ENCODE measurements at places on chromosomes 2 and 18.
A peak's percentile ranks its signal among the peaks of the same experiment; 100 is the strongest.

DNA sequence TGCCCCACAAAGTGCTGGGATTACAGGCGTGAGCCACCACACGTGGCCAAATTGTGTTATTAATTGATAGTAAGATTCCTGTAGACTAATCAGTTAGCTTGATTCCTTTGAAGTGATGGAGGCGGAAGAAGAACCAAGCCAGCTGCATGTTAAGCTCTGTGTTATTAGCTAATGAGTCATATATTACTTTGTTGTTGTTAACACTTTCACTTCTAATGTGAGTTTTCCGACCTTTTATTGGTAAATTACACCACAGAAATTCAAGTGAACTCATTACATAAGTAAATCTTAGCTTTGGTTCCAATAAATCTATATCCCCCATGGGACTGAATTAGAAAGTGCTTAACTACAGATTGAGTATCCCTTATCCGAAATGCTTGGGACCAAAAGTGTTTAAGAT, 20.3 kb downstream of the CHMP1B start:
- DNase-seq, result no peak

GRCh38 chr2:148721520-148721931, 77.0 kb downstream of the EPC2 start:
- peak; percentile 33 for DNase-seq

GRCh38 chr2:173680574-173680973, 284.6 kb downstream of the SP3 start:
- DNase-seq, result no peak

- DNase-seq, result peak; percentile 54
These were observed 89.3 kb downstream of the EHBP1 start for GRCh38 chr2:62794791-62795190.

DNA sequence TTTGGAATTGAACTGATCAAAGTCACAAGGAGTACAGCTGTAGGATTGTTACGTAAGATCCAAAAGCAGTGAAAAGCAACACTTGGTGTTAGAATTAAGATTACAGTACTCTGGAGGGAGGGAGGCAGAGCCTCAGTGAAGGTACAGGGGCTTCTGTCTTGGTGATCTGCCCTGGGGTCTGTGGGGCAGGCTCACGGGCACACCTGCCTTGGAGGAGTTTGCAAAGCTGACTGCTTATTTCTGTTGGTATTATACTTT, 114.9 kb downstream of the NCK2 start:
- no peak for DNase-seq

GRCh38 chr2:230011617-230012016, 57.1 kb downstream of the SLC16A14 start:
- DNase-seq, result peak; percentile 70

- no peak for DNase-seq
These were observed 869 bp downstream of the USP40 start for GRCh38 chr2:233565685-233566140.

DNA sequence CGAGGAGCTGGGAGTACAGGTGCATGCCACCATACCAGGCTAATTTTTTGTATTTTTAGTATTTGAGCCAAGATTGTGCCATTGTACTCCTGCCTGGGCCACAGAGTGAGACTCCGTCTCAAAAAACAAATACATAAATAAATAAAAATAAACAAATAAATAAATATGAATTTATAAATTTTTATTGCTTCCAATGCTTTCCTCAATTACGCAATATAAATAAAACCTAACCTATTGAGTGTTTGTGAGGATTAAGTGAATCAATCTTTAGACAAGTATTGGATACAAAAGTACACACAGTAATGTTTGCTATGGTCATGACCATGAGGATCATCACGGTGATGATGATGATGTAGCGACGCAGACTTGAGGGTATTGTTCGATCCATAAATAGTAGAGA, 257.4 kb downstream of the ASXL3 start:
- DNase-seq, result no peak

DNA sequence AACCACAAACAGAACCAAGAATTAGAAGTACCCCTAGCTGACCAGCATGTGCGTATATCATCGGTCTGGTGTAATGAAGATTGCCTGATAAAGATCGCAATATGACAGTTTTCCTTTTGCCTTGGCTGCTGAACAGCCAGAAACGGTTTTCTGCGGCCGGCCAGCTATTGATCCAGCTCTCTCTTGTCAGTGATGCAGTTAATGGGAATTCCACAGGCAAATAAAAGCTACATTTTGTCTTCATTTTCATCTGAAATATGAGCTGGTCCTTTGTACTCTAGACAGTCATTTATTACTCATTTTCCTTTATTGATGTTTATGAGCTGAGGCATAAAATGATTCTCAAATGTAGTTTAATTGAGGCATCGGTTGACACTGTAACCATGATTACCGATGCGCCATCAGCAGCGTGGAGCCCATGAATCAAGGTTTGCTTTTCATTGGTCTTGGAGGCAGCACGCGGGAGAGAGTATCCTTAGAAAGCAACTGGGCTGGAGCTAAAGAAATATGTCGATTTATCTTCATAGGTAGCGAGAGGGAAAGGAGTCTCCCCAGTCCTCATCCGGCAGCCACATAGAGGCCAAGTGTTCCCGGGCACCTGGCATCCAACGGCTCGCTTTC, 535.2 kb downstream of the GALR1 start:
- no peak for DNase-seq

GRCh38 chr2:85704800-85705679, 10.9 kb downstream of the GNLY start:
- no peak for DNase-seq

- DNase-seq, result no peak
These were observed 148.5 kb downstream of the SPP2 start for GRCh38 chr2:234198976-234199375.

GRCh38 chr2:187853381-187853791, 299.2 kb upstream of the TFPI start:
- no peak for DNase-seq

- DNase-seq, result no peak
These were observed 48.7 kb upstream of the OTOF start for GRCh38 chr2:26526589-26526988.

GRCh38 chr18:47990981-47991380, 60.5 kb upstream of the SMAD2 start:
- no peak for DNase-seq

GRCh38 chr18:22971038-22971437, 37.9 kb downstream of the RBBP8 start:
- no peak for DNase-seq

DNA sequence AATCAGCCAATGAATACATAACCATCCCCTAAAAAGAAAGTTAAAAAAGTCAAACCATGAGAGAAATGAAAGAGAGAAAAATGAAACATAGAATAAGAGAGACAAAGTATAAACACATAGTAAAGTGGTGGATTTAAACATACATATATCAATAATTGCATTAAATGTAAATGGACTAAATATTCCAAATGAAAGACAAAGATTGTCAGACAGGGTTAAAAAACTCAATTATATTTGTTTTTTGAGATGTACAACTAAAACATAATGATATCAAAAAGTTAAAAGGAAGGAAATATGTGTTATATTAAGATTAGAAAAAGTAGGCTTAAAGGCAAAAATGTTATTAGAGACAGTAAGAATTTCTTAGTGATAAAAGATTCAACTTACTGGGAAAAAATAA, 83.8 kb upstream of the CELF4 start:
- no peak for DNase-seq

DNA sequence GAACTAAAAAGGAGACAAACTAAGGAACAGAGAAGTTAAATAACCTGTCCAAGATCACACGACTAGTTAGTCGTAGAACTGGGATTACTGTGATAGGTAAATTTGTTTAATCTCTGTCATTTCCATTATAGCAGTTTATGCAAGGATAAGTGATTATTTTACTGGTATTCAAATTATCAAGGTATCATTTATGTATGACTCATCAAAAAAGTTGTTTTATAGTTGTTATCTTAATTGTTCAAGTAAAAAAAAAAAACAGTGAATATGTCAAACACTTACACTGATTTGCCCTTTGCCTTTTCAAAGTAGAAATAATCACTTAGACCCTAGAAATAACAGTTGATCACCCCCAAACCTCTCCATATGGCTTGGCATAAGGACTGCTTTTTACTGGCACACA, 173.6 kb downstream of the RIT2 start:
- no peak for DNase-seq

DNA sequence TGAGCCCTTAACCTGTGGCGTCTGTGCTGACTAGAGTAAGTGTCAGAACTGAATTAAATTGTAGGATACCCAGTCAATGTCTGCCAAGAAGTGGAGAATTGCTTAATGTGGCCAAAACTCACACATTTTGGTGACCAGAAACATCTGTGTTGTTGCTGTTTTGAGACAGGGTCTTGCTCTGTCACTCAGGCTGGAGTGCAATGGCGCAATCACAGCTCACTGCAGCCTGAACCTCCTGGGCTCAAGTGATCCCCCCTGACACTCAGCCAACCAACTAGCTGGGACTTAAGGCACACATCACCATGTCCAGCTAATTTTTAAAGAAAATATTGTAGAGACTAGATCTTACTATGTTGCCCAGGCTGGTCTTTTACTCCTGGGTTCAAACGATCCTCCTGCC, 34.4 kb upstream of the RTN4 start:
- no peak for DNase-seq

DNA sequence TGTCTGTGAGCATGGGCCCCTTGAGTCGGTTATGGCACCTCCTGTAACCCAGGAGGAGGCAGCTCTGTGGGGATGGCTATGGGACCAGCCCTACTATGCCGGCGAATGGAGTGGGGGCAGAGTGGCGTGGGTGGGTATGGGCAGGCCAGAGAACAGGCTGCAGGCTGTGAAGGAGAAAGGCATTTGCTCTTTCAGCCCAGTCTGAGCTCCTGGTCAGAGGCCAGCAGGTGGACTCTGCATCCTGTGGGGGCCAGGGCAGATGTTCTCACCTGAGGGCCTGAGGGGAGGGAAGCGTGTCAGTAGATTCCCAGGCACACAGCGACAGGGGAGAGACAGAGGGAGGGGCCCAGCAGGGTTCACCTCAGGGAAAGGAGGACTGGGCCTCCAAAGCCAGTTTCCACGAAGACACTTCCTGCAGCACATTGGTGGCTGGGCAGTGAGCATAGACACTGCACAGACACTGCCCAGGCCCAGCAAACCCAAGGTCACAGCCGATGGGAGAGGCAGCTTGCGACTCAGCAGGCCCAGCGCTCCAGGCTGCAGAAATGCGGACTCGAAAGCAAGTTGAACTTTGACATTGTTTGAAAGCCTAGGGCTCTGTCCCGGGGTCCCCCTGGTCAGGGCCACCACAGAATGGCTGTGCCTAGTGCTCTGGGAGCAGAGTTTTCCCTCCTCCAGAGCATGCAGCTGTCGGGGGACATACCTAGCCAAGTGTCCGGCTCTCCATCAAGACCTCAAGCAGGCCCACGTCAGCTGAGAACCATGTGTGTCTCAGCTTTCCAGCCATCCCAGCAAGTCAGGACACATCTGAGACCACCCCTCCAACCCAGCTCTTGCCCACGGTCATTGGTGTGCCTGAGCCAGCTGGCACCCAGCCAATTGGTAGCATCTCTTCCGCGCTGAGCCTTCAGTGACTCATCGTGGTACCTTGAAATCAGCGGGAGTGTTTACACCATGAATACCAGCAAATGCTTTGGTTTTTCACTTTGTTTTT, 53.8 kb downstream of the TGOLN2 start:
- DNase-seq, result peak; percentile 83

DNA sequence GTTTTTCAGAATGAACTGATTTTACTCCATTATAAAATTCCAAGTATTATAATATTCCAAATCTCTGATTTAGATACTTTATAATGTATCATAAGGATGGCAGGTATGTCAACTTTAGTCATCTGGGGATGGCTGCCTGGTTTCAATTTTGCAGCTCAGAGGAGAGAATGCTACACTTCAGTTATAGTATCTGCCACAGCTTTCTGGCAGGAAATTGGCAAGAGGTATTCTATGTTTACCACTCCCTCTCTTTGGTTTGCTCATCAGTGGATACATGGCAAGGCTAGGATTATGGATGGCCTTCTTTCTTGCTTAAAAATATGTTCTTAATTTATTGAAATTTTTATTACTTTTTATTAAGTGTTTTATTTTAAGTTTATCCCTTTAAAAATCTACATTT, 67.0 kb upstream of the TNFRSF11A start:
- DNase-seq, result no peak

DNA sequence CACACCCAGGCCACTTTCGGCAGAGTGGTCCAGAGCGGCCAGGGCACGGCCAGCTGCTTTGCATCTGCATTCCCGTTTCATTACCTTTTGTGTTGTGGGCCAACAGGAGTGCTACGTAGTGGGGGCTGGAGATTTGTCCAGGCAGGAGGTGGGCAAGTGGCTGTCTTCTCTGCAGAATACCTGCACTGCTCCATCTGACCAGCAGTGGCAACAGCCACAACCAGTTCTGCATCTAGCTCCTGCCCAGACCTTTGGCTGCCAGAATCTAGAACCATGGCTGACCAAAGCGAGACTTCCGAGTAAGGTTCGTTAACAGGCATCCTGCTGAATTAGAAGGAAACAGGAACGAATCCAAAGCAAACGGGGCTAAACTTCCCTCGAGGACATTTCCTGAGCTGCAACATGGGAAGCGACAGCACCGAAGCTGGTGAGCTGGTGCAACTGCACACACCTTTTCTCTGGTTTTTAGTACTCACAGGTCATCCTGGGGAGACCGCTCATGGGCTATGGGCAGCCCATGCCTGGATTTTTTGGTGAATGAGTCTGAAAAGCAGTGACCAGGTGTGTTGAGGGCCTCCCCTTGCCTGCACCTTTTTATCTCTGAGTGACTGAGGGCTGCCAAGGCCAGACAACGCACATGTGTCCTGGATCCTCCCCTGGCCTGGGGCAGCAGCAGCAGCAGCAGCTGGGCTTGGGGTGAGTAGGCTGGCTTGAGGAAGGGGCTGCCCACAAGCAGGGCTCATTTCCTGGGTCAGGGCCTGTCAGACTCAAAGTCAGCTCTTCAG, 10.5 kb downstream of the GDF7 start:
- no peak for DNase-seq

DNA sequence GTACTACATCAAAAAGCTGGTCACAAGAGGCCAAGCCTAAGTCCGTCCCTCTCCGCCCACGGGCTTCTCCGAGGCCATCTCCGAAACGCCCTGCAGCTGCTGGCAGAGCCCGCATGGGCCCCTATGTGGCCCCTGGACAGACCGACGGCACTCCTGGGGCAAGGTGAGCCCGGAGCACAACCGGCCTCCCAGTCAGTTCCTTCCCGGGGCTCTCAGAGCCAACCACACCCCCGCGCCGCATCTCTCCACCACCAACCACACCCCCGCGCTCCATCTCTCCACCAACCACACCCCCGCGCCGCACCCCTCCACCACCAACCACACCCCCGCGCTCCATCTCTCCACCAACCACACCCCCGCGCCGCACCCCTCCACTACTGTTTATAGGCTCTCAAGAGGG, 93.5 kb downstream of the ZNF516 start:
- no peak for DNase-seq

GRCh38 chr2:96489663-96490062, 15.5 kb downstream of the NEURL3 start:
- no peak for DNase-seq

GRCh38 chr2:99840831-99841230, 301.6 kb downstream of the AFF3 start:
- no peak for DNase-seq
